WTC11 (cell line): ENCODE measurements at places on chromosomes 4 and X. TPM values are rescaled to one million over a fixed set of nuclear protein-coding genes. Genes with fewer than 3 reads are reported as not detected.

The CD99 gene
- 72.1 to 77.9 TPM (median 73.6 TPM) in 3 replicates for total RNA-seq

The BGN gene
- 1.8 to 3.7 TPM (median 3.2 TPM) in 3 replicates for total RNA-seq

The SCML2 gene
- total RNA-seq = 12.8 to 14.2 TPM (median 12.9 TPM) in 3 replicates

The CXorf49B gene
- not detected in 3 replicates for total RNA-seq

The FMR1NB gene
- total RNA-seq = not detected in 3 replicates
